Activated CD4-positive, alpha-beta T cell treated with anti-CD3 and anti-CD28 coated beads for 48 hours (primary cell): ENCODE measurements at places on chromosomes 2 and 18.

- DNase-seq: no peak
Observed at GRCh38 chr2:46841621-46842020, 74.0 kb downstream of the MCFD2 start.

- no peak for DNase-seq
Observed at GRCh38 chr18:67476585-67476984, 39.9 kb downstream of the DSEL start.

DNA sequence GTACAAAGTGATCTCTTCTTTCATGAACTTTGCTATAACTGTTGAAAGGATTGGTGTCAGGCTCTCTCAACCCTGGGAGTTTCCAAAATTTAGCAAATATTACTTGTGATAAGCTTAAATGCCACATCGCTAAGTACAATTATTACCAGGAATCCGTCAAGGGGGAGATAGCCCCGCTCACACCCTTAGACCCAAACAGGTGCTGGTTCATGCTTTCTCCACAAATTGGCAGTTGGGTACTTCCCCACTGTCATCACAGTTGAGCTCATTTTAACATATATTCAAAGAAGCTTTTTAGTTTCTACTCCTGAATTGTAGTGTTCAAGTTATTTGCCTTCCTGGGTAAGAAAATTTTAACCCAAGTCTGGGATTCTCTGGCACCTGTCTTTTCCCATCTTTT is 29.8 kb upstream of the EPB41L5 start:
- no peak for DNase-seq

DNA sequence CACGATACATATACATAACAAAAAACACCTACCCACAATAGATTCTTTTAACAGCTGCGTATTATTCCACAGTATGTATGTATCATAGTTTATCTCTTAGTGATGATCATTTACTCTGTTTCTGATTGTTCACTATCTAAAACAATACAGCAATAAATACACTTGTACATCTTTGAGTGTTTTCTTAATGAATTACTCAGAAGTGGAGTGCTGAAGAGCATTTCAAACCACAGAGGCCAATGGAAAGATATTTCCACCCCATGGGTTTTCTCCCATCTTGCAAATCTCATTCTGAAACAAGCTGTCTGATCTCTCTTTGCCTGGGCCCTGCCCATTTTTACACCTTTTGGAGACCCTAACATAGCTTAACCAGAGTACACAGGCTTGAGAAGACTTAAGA is 113.8 kb upstream of the KLF7 start:
- DNase-seq: peak; percentile 18

GRCh38 chr2:216807857-216808272 is 52.0 kb downstream of the TNP1 start:
- no peak for DNase-seq

DNA sequence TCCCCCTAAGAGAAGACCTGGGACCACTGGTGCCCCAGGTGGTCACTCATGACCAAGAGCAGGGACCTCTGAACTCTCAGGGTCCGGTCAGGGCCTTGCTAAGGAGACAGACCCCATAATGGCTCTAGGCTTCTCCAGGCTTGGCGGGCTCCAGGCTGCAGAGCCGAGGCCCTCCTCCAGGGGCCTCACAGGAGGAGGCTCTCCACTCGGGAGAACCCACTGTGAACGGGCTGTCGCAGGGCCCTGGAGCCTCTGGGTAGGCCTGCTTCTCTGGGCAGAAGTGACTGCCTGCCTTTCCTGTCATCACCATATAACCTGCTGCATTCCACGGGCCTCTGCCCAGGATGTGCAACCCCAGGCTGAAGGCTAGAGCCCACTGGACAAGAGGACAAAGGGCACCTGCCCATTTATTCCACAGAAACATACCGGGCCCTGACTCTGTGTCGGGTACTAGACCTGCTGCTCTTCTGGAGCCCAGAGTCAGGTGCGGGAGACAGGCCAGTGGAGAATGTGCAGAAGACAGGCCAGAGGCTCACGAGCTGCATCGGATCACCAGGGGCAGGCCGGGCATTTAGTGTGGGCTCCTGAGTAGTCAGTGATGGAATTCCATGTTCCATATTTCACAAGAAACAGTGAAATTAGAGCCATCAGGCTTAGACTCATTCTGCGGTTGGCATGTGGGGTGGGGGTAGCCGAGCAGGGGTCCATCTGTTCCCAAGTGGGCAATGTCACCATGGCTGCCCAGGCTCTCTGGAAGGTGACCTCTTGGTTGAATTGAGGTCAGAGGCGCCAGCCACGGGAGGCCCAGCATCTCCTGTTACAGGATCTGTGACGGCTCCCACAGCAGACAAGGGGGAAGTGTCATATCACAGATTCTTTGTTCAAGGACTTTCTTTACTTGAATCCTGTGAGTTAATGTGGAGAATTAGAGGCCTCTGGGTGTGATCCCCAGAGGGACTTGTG is 220.8 kb downstream of the SH3RF3 start:
- DNase-seq: no peak

DNA sequence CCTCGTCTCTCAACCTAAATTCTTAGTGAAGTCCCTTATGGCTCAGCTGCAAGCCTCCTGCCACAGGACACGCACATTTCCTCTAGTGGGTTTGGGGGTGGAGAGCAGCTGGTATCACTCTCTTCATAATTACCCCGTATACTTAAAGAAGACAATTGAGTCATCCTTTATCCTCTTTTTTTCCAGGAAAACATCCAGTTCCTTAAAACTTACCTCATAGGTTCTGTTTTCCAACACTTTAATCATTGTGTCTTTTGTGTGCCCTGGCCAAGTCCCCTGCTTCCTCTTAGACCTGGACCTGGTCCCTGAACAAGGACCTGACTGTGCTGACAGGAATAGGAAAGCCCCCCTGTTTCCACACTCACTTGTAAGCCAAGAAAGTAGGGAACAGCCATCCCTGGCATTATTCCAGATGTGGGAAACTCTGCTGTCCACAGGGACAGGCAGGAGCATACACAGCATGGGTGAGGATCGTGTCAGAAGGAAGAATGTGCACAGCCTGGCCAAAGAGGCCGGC is 42.3 kb upstream of the MYO1B start:
- no peak for DNase-seq
